Activated CD4-positive, alpha-beta T cell treated with anti-CD3 and anti-CD28 coated beads, Interleukin-2, amount 10 ng/mL, durations not matched to agents 7 days and 5 days (primary cell): ENCODE measurements at places on chromosomes 5 and 9. TPM values are rescaled to one million over a fixed set of nuclear protein-coding genes. Genes with fewer than 3 reads are reported as not detected.

CLPTM1L gene
- total RNA-seq: 122 TPM

ADRB2 gene
- total RNA-seq: 1.5 TPM

CNTLN gene
- 1.5 TPM for total RNA-seq

INSL4 gene
- not detected for total RNA-seq

PPIP5K2 gene
- 60.5 TPM for total RNA-seq

SLC36A2 gene
- total RNA-seq: not detected

TEK gene
- not detected for total RNA-seq

KCNN2 gene
- not detected for total RNA-seq

ATP6V1G1 gene
- 89.0 TPM for total RNA-seq

AGXT2 gene
- total RNA-seq: not detected

CCL27 gene
- not detected for total RNA-seq

OLFM1 gene
- not detected for total RNA-seq

TICAM2 gene
- 1.4 TPM for total RNA-seq

FIBCD1 gene
- not detected for total RNA-seq

SPATA31E1 gene
- not detected for total RNA-seq

CDH12 gene
- not detected for total RNA-seq

WASHC1 gene
- 13.7 TPM for total RNA-seq

TMEM252 gene
- total RNA-seq: not detected

GPR151 gene
- not detected for total RNA-seq

PRPF4 gene
- 30.6 TPM for total RNA-seq

SAPCD2 gene
- 33.8 TPM for total RNA-seq

ELAVL2 gene
- total RNA-seq: not detected

GTF3C5 gene
- total RNA-seq: 87.9 TPM

NEUROG1 gene
- total RNA-seq: not detected

C9orf50 gene
- total RNA-seq: not detected

NRG2 gene
- total RNA-seq: not detected

OTP gene
- total RNA-seq: not detected

UNC13B gene
- 0.12 TPM for total RNA-seq

NSUN2 gene
- 74.5 TPM for total RNA-seq

BARHL1 gene
- total RNA-seq: not detected

NAIF1 gene
- total RNA-seq: 14.2 TPM

SLC46A2 gene
- not detected for total RNA-seq

FOXD4L4 gene
- 0.37 TPM for total RNA-seq
